ENCODE measurements at places on chromosomes 1 and 21.

GRCh38 chr21:37700641-37701202, 215.5 kb downstream of the KCNJ6 start:
- no peak for DNase-seq

DNA sequence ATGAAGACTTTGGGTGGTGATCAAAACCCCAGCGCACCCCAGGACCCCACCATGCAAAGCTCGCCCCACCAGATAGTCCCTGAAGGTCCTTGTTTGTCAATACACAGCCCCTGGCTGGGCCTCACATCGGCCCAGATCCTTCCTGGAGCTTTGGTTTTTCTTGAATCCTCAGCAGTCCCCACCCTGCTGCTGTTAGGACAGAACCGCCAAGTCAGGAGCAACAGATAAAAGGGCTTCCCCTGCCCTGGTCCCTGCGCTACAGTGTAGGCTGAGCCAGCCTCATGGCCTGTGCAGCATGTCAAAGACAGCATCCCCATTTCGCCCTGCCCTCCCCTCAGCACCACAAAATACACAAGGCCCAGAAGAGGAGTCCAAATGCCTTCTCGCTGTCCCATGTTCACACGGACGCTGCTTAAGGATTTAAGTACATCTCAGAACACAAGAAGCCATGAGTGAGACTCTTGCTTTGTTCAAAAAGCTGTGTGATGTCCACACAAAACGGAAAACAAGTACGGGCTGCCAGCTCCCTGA, 65.7 kb downstream of the PSMG1 start:
- no peak for DNase-seq

GRCh38 chr1:206725109-206725963, 40.6 kb downstream of the MAPKAPK2 start:
- peak; percentile 31 for DNase-seq

- no peak for DNase-seq
Observed at GRCh38 chr1:26164036-26164860, 4.5 kb downstream of the C1orf232 start.

DNA sequence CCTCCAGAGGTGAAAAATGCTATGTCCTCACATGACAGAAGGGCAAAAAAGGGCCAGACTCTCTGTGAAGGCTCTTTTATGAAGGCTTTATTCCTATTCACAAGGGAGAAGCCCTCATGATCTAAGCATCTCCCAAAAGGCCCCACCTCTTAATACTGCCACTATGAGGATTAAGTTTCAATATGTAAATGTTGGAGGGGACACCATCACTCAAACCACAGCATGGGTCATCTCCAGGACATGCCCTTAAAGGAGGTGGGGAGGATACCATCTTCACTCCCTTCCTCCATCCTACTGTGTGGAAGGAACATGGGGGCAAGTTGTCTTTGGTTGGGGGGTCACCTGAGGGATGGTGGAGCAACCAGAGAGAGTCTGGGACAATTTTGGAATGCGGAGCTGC, 170.1 kb downstream of the TRIM33 start:
- no peak for DNase-seq

GRCh38 chr1:158045639-158046038, 52.2 kb downstream of the KIRREL1 start:
- DNase-seq = no peak

- no peak for DNase-seq
Observed at GRCh38 chr1:35931446-35932157, 697 bp downstream of the AGO3 start.
